ENCODE measurements at places on chromosomes 7 and 10. TPM values are rescaled to one million over a fixed set of nuclear protein-coding genes. Genes with fewer than 3 reads are reported as not detected.

TACC2 gene
- total RNA-seq, result 54.6 TPM

PLA2G12B gene
- not detected for total RNA-seq

LRRD1 gene
- total RNA-seq, result 0.19 TPM

WDR86 gene
- total RNA-seq, result 6.2 TPM

JAKMIP3 gene
- 0.62 TPM for total RNA-seq

ZNF485 gene
- total RNA-seq, result 2.7 TPM

GIMAP6 gene
- total RNA-seq, result 33.3 TPM

RBM20 gene
- 3.0 TPM for total RNA-seq

TEX36 gene
- not detected for total RNA-seq

PRXL2A gene
- 23.2 TPM for total RNA-seq

PRKCQ gene
- 0.38 TPM for total RNA-seq

MRPS33 gene
- 32.5 TPM for total RNA-seq

HABP2 gene
- total RNA-seq, result not detected

STEAP1B gene
- 2.8 TPM for total RNA-seq

CYP26C1 gene
- total RNA-seq, result 0.19 TPM

AOC1 gene
- 0.46 TPM for total RNA-seq

AGAP9 gene
- total RNA-seq, result 3.7 TPM

MPP7 gene
- 37.1 TPM for total RNA-seq

CDC14C gene
- total RNA-seq, result not detected

SPRN gene
- total RNA-seq, result 0.19 TPM

EPO gene
- total RNA-seq, result not detected

NUDT5 gene
- total RNA-seq, result 22.4 TPM

GLRX3 gene
- 48.6 TPM for total RNA-seq
